ENCODE measurements at places on chromosomes 6 and 20.

- DNase-seq: no peak
Measured at GRCh38 chr20:57698116-57698866, 11.5 kb downstream of the PMEPA1 start.

GRCh38 chr6:42537536-42537935 is 26.3 kb upstream of the UBR2 start:
- no peak for DNase-seq

GRCh38 chr20:8721098-8721497 is 347.8 kb upstream of the PLCB4 start:
- DNase-seq: no peak

GRCh38 chr6:8335896-8336295 is 99.4 kb downstream of the SLC35B3 start:
- DNase-seq: no peak

DNA sequence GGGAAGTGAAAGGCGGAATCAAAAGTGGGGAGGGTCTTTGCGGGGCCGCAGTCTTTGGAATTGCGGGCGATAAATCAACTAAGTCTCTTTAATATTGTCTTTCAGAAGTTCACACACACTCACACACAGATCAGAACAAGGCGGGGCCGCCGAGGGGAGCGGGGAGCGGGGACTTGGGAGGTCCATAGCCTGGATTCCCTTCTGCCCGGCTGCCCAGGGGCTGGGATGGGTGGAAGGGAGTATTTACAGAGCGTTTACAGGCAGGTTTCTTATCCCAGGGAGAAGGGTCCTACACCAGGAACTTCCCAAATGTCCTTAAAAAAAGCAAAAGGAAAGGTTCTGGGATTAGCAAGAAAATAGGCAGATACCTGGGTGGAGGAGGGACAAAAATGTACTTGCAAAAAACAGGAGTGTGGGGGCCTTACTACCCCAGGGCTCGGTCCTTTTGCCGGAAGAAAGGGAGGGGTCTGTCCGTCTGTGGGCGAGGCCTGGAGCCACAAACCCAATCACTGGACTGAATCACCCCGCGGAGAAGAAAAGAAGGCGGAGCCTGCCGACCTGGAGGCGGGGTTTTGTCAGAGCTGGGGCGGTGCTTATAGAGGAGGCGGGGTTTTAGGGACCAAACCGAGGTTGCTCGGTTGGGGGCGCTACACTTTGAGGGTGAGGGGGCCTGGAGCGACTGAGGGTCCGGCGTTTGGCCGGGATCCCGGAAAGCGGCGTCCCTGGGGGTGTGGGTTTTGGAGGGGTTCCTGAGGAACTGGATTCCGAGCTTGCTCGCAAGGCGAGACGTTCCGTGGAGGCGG is 3.2 kb downstream of the PRRT1 start:
- DNase-seq: peak; percentile 57

DNA sequence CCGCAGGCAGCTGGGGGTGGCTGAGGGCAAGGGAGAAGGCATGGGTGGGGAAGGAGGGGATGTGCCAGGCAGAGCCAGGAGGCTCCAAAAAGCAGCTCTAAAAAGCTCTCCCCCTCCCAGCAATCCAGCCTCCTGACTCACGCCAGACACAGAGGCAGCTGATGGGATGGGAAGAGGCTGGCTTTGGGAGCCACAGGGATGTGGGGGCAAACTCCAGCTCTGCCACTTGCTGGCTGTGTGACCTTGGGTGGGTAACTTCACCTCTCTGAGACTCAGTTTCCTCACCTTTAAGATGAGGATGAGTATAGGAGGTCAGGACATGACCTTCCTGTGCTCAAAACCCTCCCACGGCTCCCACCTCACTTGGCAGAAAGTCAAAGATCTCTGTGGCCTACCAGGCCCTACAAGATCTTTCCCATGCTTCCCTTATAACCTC is 148.9 kb downstream of the CEBPB start:
- DNase-seq: no peak

- no peak for DNase-seq
Measured at GRCh38 chr20:967796-968742, 34.0 kb downstream of the RSPO4 start.

DNA sequence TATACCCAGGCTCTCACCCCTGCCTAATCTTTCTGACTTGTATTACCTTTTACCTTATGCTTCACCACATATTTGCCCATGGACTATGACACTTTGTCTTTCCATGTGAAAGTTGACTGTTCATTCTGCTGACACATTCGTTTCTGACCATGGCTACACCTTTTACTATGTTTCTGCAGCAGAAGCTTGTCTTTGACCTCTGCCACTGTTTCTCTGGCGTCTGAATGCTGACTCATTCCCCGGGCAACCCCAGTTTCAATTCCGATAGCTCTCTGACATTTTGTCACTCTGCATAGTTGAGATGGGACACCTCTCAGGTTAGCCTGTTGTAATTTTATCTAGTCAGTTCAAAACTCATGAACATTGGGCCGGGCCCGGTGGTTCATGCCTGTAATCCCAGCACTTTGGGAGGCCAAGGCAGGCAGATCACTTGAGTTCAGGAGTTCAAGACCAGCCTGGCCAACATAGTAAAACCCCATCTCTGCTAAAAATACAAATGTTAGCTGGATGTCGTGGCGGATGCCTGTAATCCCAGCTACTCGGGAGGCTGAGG is 50.7 kb downstream of the SLC26A8 start:
- DNase-seq: no peak

DNA sequence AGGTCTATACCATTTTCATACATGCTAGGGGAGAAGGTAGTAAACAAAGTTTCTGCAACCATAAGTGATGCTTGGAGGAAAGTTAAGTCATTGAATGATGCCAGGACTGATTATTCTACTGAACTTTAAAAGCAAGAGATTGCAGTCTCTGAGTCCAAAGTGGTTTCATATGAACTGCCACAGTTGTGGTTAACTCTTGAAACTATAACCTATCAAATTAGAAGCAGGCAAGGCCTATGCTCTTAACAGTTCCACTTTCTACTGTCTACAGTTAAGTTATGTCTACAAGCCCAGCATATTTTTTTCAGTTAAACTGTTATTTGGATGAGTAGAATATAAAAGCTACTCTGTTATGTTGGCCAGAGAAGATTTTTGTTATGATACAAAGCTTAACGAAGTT is 326.5 kb upstream of the RUNX2 start:
- DNase-seq: no peak

DNA sequence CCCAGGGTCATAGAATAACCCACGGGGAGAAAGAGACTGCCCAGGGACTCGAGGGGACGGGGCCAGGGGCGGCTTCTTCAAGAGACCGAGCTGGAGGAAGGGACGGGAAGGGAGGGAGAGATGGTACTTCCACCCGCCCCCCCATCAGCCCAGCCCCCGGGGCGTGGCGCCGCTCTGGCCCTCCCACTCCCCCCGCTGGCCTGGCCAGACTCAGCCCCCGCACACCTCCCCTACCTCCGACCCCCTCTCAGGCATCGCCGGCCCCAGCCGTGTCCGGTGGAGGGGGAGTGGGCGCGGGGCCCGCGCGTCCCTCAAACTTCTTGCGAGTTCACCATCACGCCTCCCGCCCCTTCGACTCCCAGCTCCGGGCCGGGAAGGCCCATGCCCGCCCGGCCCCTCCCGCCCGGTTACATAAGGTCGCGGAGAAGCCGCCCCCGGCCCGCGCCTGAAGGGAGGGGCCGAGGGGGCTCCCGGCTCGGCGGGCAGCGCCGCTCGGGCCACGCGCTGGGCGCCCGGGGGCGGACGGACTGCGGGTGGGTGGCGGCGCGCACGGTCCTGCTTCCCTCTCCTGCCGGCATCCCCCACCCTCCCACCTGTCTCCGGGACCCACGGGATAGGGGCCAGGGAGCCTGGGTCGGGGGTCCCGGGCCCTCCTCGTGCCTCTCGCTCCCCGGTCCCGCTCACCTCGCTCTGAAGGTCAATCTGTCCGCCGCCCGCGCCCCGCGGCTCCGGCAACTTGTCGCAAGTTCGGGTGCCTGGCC is 562 bp downstream of the TFEB start:
- peak; percentile 69 for DNase-seq

GRCh38 chr20:54231036-54231435 is 23.1 kb downstream of the PFDN4 start:
- no peak for DNase-seq

GRCh38 chr6:24972311-24972958 is 36.7 kb upstream of the RIPOR2 start:
- no peak for DNase-seq
